Stimulated activated CD8-positive, alpha-beta memory T cell treated with anti-CD3 and anti-CD28 coated beads, Interleukin-4, amount 100 ng/mL, for 1 hour (primary cell): ENCODE measurements at places on chromosomes 4 and X.
A peak's percentile ranks its signal among the peaks of the same experiment; 100 is the strongest.

DNA sequence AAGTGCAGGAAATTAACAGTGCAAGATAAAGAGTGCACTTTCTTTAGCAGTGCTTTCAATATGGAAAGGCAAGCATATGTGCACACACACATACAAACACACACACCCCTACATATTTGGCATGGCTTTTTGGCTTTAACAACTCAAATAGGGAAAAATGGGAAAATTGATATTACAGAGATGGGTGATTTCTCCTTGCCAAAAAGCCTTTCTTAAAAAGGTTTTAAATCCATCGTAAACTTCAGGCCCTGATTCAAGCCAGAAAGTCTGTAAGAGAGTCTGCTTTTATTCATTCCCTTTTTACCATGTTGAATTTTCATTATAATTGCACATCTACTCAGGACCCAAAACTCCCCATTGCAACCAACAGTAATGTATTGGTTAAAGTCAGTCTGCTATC, 612.0 kb upstream of the ACTRT1 start:
- DNase-seq = no peak

GRCh38 chr4:159505266-159505975, 402.5 kb downstream of the RAPGEF2 start:
- no peak for DNase-seq

- DNase-seq = no peak
Observed at GRCh38 chr4:146059865-146060264, 115.7 kb upstream of the LSM6 start.

- no peak for DNase-seq
Observed at GRCh38 chr4:41069257-41069656, 145.1 kb downstream of the APBB2 start.

DNA sequence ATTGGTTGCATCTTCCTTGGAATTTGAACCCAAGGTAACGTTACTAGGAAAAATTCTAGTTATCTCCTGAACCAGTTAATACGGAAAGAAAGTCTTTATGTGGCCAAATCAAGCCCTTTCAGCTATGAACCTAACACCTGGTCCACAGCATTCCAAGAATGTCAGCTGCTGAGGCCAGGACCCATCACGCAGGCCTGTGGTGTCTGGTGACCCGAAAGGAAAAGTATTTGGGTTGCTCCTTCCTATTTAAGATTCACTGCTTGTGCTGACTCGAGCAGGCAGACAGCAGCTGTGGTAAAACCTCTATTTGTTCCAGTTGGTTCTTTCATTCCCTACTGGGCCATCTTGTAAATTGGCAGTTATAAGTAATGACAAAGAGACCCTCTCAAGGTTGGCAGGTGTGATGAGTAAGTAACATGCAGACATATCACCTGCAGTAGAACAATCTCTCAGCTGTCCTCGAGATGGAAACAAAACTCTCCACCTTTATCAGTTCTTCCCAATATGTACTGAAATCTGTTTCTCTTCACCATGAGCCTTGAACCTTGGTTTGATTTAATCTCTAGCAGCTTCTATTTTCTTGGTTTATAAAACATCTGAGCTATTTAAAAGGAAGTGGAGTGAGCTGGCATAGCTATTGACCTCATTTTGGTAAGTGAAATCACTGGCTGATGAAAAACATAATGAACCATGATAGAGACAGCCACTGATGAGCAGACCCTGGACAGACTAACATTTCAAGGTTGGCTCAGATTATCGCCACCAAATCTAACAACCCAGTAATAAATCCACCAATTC, 182.1 kb upstream of the SMIM31 start:
- DNase-seq = no peak

GRCh38 chr4:20592013-20592412, 108.2 kb upstream of the PACRGL start:
- DNase-seq = no peak

GRCh38 chrX:153953342-153953830, 8.9 kb upstream of the RENBP start:
- DNase-seq = peak; percentile 61

- no peak for DNase-seq
Observed at GRCh38 chrX:155028877-155029291, 2.2 kb downstream of the FUNDC2 start.

- no peak for DNase-seq
Observed at GRCh38 chr4:53905941-53906377, 158.4 kb downstream of the CHIC2 start.

DNA sequence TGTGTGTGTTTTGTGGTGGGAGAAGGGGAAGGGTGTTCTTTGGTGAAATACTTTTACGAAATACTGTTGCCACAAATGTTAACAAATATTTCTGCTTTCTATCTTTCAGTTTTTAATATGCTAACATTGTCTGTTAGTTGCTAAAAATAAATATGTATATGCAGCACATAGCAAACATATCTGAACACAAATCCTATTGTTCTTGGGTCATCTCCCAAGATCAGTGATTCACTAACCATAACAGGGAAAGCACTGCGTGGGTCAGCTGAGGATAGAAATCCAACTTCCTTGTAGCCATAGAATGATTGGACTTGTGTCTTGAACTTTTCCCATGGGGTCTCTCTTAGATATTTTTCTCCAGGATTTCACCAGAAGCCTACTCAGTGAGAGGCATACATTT, 250.3 kb upstream of the FAM47A start:
- DNase-seq = no peak

GRCh38 chr4:56791316-56791715, 30.2 kb downstream of the SPINK2 start:
- no peak for DNase-seq

DNA sequence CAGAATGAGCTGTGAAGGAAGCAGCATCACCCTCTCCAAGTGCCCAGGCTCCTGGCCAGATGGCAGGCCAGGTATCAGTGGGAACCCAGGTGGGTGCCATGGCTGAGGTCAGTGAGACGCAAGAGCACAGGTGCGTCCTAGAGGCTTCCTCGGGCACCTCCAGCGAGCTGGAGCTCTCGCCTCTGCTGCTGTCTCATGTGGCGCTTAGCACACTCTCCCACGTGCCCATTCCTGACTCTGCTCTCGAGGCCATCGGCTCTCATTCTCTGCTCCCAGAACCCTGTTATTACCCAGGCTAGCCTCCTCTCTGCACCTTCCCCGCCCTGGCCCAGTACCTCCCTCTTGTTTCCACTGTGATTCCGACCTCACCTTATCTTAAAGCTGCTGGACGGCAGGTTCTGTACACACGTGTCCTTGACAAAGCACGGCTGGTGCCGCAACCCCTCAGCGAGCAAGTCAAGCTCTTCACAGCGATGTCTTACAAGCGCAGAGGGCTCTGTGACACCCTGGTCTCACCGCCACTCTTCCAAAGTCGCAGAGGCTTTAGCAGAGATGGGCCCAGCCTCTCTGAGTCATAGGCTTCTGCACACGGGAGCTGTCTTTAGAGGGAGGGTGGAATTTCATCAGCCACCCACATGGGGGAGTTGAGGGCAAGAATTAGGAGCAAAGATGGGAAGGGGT, 15.4 kb upstream of the MSANTD1 start:
- DNase-seq = no peak

- DNase-seq = no peak
Observed at GRCh38 chr4:142660728-142661127, 185.4 kb downstream of the INPP4B start.

GRCh38 chrX:104122829-104123228, 10.5 kb downstream of the ZCCHC18 start:
- no peak for DNase-seq

DNA sequence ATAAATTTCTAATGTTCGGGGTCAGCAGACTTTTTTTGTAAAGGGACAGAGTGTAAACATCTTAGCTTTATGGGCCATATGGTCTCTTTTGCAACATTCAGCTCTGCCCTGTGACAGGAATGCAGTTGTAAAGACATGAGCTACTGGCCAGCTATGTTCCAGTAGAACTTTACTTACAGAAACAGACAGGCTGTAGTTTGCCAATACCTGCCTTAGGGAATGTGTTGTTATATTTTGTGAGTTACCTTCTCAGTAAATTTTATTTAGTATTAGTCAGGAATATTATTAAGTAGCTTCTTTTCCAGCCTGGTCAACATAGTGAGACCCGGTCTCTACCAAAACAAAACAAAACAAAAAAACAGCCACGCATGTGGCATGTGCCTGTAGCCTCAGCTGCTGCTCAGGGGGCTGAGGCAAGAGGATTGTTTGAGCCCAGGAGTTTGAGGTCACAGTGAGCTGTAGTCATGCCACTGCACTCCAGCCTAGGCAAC, 48.7 kb downstream of the HTT start:
- no peak for DNase-seq

DNA sequence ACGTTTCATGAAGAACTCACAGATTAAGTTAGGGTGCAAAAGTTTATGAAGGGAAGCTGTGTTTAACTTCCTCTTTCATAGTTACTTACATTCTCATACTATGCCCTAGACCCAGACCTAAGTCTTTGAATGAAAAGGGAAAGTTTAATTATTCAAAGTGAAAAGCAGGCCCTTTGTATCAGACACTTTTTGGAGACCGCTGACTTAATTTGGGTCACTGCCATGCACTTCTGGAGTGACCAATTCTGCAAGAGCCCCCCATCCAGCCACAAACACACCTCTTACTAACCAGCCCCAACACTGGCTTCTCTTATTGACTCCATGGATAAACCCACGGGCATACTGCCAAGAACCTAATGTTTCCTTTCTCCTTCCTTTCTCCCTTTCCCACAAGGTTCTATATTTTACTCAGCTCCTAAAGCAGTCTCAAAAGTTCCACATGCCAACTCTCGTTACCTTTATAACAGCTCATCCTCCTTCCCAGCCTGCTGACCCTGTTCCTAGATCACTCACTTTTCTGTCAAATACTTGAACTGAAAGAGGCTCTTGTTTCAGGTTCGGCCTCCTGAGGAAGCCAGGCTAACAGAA, 34.5 kb downstream of the ABCE1 start:
- no peak for DNase-seq

GRCh38 chr4:118743867-118744266, 58.7 kb downstream of the METTL14 start:
- no peak for DNase-seq

GRCh38 chr4:156677131-156677531, 294.5 kb downstream of the PDGFC start:
- DNase-seq = no peak

GRCh38 chrX:106726485-106727437, at the start of gene RNF128:
Gene RNF128, plus strand, starts transcription at chrX:106726701. Its CDS starts 213 bp downstream, at chrX:106726914.
- no peak for DNase-seq

DNA sequence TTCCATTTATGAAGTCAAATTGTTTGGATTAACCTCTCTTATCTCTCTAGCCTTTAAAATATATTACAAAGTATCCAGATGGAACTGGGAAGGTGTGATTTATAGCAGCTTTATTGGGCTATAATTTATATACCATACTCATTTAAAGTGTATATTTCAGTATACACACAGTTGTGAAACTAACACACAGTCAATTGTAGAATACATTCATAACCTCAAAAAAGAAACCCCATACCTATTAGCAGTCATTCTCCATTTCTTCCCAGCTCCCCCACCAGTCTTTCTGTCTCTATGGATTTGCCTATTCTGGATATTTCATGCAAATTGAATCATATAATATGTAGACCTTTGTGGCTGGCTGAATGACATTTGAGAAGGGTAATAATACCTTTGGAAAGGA, 7.6 kb upstream of the NAP1L5 start:
- DNase-seq = no peak

DNA sequence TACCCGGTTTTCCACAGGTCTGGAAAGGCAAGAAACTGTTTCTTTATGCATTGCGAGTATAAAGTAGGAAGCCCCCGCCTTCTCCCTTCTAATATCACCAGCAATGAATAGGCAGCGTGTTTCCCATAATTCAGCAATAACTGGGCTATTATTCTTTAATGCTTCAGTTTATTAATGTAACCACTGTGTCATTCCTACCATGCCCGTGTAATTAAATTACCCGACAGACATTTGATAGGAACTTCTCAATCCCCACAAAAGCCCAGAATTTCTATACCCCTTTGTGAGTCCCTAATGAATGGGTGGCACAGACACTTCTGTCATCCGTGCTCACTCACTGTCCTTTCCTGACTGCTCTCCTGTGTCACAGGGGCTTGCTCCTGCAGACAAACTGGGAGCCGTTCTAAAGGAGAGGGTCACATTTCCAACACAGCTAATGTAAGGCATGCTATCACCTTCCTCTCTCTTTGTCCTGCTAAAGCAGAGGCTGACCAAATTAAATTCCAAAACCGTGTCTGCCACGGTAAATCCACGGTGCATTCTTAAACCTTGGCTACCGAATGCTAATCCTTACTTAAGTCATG, 108.5 kb upstream of the MID1 start:
- no peak for DNase-seq

DNA sequence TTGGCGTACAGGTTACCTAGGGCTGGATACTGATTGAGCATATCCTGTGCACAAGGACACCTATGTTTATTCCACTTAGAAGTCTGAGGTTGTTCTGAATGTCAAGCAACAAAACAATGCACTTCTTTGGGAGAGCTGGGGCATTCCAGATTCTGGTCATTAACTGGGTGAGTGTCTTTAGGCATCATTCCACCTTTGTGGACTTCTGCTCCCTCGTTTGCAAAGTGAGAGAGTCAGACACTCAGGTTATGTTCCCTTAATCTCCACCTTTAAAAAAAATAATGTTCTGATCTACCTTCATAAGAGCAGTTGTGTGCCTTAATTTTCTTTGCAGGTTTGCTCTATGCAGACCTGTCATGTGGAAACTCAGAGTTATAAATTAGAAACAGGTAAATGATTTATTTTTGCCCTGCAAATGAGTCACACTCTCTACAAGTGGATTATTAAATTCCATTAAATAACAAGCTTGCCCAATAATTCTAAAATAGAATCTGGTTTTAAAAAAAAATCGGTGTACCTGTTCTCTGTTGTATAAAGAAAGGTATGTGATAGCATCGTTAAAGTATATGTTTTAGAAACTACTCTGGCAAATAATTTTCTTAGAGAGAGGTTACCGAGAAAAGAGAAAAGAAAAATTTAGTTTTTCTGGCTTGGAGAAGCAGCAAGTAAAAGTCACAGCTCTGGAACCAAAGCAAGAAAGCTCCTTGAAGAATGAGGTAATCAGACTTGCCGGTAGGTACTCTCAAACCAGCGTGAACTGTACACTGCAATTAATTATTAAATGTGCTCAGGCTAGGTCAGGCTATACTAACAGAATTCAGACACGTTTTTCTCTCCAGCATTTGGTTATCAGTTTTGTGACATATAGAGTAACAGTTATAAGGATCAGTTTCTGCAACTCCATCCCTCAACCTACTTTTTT, 93.2 kb downstream of the SORBS2 start:
- no peak for DNase-seq
